ENCODE measurements at places on chromosomes 2 and 18.

DNA sequence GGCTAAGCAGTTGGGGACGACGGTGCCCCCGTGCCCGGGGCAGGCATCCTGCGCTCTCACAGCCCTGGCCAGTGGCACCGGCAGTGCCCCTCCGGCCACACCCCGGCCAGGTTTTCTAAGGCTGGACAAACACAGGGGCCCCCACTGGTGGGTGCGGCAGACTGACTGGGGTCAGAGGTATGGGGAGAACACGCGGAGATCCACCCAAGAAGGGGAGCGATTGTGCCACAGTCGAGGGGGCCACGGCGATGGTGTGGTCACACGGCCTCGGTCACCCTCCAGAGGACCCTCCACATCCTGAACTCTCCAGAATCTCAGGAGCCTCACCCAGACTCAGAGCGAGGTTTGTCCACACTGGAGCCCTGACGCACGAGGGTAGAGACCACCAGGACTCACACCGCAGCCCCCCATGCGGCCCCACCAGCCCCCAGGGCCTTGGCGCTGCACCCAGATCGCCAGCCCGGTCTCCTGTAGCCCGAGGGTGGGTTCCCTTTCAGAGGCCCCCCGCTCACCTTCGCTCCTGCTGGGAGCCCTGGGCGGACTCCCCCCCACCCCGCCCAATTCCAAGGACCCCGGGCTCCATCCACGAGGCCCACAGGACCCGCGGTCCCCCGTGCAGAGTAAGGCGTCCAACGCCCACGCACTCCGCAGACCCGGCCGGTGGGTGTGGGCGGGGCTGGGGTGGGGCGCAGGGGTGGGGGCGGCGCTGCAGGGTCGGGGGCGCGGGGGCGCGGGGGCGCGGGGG is 15.2 kb downstream of the PDCD1 start:
- DNase-seq: no peak

DNA sequence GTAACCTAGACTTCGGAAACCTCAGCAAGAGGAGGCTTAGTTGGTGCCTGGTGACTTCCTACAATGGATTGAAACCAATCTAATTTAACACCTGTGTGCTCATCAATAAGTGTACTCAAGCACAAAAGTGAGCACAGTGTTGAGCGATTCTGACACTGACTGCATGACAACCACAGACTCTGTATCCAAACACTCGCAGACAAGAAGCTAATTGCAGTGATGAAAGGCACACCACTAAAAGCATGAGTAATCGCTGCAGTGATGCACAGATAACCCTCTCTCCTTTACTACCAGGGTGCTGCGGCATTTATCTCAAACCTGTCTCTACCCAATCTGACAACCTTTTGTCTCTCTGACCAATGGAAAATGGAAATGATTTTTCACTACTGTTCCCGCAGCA is 168.1 kb downstream of the AFF3 start:
- DNase-seq: no peak

- DNase-seq: peak; percentile 22
These were observed 50.4 kb downstream of the EML6 start for GRCh38 chr2:54773838-54774237.

GRCh38 chr2:9174771-9175437 is 31.7 kb upstream of the ASAP2 start:
- no peak for DNase-seq

- no peak for DNase-seq
These were observed 35.2 kb downstream of the UXS1 start for GRCh38 chr2:106158871-106159270.

DNA sequence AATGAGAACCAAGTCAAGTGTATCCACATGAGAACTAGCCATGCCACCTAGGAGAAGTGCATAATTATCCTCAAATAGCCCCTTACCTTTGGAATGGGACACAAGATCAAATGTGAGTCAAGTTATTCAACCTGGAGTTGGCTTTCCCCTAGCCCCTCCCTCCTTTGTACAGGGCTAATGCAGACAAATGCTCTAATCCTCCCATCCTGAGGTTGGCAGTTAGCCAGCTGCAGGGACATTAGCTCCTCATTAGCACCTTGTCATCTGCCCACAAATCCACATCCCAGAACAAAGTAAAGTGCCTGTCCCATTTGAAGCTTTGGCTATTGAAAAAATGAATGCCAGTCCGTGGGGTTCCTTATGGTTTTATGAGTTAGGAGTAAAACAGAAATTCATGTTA is 294.1 kb upstream of the FANCL start:
- no peak for DNase-seq

- no peak for DNase-seq
These were observed 106.1 kb upstream of the PPP1CB start for GRCh38 chr2:28645553-28645952.

- no peak for DNase-seq
These were observed 58.0 kb downstream of the ZNF519 start for GRCh38 chr18:14074187-14074586.

DNA sequence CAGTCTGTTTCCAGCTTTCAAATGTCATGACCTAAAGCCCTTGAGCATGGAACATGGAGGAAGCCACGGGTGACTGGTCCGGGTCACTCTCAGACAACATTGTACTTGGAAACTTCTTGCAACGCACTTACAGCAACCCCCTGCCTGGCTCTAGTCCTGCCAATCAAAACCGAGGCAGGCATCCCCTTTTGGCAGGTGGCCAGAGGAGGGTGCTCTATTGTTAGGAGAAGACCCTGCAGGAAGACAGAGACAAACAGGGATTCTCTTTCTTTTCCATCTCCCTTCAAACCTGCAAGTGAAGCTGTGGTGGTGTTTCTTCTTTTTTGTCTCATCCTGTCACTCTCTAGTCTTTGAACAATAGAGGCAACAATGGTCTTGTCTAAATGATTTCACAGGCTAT is 667.2 kb downstream of the ZEB2 start:
- DNase-seq: no peak

DNA sequence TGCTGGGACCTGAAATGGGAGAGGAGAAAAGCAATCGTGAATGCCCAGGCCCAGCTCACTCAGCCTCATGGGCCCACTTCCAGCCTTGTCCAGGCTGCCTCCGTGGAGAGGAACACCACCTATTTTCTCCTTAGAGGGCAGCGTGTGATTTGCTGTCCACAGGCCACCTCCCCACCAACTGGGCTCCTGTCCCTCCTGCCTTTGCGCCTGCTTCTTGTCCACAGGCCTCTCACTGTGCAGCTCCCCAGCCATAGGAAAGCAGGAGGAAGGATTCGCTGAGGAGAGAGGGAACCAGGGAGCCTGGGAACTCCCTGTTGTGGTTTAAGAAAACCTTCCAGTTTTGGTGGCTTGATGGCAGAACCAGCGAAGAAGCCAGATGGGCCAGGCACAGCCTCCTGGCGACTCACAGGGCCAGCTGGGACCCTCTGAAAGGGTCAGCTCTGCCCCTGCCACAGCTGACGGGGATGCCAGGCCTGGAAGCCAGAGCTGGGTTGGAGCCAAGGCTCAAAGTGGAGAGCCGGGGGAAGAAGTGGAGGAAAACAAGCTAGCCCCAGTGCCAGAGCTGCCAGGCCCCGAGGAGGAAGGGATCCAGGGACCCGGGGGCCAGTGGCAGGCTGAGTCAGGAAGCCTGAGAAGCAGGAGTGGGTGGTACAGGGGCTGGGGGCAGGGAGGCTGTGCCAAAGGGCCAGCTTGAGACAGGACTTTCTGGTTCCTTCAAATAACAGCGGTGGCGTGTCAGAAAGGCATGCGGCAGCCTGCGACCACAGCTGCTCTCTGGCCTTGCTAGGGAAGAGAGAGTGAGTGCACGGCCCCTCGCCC is 9.9 kb downstream of the TMBIM1 start:
- no peak for DNase-seq

GRCh38 chr2:140353541-140353940 is 1573.4 kb upstream of the NXPH2 start:
- DNase-seq: no peak

DNA sequence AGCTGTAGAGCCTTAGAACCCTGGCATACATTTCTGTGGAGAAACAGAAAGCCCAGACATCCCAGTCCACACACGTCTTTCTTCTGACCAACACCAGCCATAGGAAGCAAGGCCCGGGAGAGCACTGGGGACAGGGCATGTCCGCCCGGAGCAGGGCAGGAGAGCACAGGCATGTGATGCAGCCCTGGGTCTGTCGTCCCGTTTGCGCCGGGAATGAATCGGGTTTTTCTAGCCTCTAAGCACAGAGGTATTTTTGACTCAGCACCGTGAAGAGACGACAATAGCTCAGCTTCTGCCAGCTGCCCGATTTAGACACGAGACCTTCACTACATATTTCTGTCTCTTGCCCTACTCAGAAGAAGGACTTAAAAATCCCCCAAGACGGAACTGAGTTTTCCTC is 7.3 kb upstream of the AMMECR1L start:
- DNase-seq: no peak

- DNase-seq: no peak
These were observed 26.0 kb downstream of the CTAGE1 start for GRCh38 chr18:22391407-22392345.

DNA sequence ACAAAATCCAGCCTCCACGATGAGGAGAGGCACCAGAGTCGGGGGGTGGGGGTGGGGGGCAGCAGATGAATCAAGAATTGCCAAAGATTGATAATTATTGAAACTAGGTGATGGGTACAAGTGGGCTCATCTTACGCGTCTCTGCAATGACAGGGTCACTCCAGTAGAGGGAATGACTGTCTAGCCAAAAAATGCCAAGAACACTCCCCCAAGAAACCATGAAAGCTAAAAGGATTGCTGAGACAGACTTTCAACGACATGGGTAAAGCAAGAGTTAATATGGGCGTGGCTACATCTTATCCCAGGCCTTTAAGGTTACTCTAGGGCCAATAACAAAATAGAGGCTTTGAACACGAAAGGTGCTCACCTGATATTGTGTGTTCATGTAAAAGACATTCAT is 86.5 kb downstream of the STK39 start:
- no peak for DNase-seq

DNA sequence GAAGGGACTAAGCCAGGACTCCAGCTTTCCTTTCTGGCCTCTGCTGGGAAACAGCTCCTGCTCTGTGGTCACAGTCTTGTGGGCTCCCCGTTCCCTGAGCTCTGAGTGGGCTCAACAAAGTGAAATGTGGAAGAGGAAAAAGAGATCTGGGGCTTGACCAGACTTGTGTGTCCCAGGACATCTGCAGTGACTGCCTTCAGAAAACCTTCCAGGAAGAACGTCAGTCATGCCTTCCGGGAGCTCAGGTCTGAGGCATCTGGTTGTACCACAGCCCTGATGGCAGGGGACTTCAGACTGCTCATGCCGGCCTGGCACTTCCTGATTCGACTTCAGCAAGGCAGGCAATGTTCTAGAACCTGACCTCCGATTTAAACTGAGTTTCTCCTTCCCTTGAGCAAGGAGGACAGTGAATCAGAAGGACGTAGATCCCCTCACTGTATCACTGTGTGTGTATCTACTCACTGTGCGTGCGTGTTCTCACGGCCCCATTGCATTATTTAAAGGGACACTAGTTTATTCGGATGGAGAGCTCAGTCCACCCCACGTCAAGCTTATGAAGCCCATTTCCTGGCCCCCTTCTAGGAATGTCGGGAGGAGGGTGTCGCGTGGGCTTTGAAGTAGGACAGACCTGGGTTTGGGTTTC is 548 bp upstream of the FBLN7 start:
- peak; percentile 68 for DNase-seq

- peak; percentile 96 for DNase-seq
These were observed 5.4 kb upstream of the SATB2 start for GRCh38 chr2:199462956-199463692.

- DNase-seq: no peak
These were observed 87.4 kb downstream of the SLC4A3 start for GRCh38 chr2:219714681-219715400.

GRCh38 chr2:37987098-37987775 is 62.1 kb downstream of the RMDN2 start:
- no peak for DNase-seq

GRCh38 chr2:144922519-144922918 is 402.6 kb upstream of the ZEB2 start:
- DNase-seq: no peak

GRCh38 chr18:73270920-73271634 is 403.3 kb upstream of the NETO1 start:
- no peak for DNase-seq

DNA sequence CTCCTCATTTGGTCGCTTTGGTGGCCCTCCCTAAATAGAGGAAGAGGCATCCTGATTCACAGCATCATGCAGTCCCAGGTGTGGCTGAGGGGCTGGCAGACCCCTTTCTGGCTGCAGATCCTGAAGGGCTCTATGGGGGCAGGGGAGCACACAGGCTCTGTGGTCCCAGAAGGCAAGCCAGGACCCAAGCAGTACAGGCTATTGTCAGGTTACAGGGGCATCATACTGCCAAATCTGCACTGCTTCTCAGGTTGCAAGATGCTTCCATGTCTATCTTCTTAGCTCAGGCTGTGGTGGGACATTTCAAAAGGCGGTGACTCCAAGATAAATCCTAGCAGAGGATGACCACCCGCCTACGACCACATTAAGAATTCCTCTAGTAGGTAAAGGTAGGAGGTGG is 54.3 kb downstream of the TTC32 start:
- DNase-seq: no peak

GRCh38 chr2:36190097-36190496 is 165.5 kb upstream of the CRIM1 start:
- DNase-seq: no peak

- DNase-seq: no peak
These were observed 11.1 kb downstream of the RTTN start for GRCh38 chr18:70194227-70194890.

- no peak for DNase-seq
These were observed 111.9 kb downstream of the KCNF1 start for GRCh38 chr2:11023326-11024258.

DNA sequence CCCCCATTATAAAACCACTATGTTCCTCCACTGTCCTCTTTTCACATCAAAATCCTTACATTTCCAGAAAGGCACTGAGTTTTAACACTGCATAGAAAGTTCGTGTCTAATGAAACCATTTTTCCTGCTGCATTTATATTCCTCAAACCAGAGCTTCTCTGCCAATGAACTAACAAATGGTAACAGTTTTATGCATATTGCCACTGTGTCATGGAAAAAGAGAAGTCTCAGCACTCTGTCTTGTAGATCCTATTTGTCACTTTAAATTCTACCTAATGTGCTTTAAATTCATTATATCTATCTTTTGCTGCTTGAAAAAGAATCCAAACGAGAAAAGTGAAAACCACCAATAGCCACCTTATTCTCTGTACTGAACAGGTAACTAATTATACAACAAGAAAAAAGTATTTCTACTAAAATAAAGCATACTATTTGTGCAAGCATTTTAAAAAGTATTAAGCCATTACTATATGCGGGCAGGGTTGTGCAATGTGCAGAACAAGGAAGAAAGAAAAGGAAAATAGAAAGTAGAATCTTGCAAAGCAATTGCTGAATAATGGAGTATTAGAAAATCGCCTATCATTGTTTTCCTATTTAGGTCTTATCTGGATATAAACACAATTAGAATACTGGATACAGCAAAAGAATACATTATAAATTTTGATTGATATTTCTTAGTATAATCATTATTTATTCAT is 328.9 kb downstream of the ZEB2 start:
- DNase-seq: no peak

DNA sequence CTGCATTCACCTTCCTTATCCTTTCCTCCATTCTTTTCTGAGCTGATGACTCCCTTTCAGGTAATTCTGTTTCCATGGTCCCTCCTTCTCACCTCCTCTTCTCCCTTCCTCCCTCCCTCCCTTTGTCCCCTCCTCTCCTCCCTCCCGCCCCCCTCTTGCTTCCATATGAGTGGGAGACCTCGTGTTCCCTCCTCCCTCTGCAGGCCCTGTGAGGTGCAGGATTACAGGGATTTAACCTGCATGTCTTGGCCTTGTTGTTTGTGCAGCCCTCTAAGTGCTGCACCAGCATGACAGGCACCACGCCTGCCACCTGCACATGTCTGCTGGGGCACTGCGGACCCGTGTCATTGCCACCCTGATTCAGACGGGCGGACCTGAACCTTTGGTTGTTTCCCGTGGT is 103.1 kb downstream of the SNTG2 start:
- DNase-seq: no peak

All from HuH-7 (cell line).